ENCODE measurements at places on chromosomes 4 and X.

GRCh38 chr4:61555789-61556188 lies 355.7 kb downstream of the ADGRL3 start:
- no peak for DNase-seq

DNA sequence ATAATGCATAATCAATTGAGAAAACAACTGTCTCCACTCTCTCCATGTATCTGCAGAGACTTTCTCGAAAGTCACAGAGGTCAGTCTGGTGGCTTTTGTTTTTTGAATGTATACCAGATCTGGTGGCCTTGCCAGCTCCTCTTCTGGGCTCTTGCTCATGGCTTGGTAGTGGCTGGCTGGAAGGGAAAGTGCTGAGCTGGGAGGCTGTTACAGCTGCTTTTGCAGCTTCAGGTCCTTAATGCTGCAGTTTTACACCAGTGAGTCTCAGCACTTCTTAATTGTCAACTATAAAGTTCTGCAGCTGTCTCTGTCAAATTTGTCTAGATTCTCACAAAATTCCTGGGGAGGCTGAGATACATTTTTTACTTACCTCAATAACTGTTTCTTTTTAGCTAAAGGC lies 390.0 kb downstream of the GRXCR1 start:
- no peak for DNase-seq

- DNase-seq: no peak
These were observed 68.1 kb downstream of the DIAPH2 start for GRCh38 chrX:96752781-96753180.

- no peak for DNase-seq
These were observed 124.3 kb downstream of the RAB28 start for GRCh38 chr4:13359809-13360208.

GRCh38 chr4:186029571-186030398 lies 39.2 kb upstream of the TLR3 start:
- peak; percentile 94 for DNase-seq

- DNase-seq: no peak
These were observed 29.3 kb downstream of the FAM199X start for GRCh38 chrX:104195489-104196084.

DNA sequence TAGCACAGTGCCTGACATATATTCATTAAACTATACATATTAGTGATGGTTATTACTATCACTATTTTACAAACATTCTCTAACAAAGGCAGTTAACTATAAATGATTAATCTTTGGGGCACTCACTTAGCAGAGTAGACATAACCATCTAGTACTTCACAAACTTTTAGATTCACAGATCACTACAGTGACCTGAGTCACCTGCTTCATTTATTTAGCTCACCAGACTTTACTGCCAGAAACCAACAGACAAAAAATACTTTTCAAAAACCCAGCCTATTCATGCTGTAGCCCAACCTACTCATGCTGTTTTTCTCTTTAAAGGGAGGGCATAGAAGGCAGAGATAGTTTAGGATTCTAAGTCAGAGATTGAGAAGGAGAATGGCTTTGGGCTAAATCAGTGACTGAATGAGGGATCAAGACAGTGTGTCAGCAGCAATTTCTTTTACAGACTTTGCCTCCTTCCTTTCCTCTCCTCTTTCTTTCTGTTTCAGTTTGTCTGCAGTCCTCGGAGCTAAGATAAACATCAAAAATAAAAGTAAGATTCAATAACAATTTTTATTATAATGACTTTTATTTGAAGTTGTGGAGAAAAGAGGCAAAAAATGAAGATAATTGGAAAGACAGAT lies 34.7 kb upstream of the PDE5A start:
- DNase-seq: no peak

DNA sequence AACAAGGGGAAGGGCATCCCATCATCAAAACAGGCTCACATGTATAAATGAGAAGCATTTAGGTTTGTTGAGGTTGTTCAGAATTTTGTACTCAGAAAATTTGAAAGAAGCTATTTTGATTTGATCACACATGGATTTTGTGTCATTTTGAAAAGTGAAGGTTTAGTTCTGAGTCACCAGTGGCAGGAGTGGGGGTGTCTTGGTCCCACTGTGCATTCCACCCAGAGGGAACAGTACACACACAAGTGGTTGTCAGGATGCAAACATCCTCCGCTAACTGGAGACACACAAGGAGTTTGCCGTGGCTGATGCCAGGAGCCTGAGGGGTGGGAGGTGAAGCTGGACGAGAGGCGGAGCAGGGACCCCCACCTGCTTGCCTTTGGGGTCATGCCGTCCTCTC lies 198.2 kb upstream of the PSAPL1 start:
- DNase-seq: no peak

- no peak for DNase-seq
These were observed 230.8 kb downstream of the PCDH10 start for GRCh38 chr4:133379681-133380438.

GRCh38 chr4:38109896-38110295 lies 149.7 kb downstream of the PTTG2 start:
- DNase-seq: no peak

GRCh38 chrX:23062359-23062758 lies 62.6 kb downstream of the DDX53 start:
- no peak for DNase-seq

DNA sequence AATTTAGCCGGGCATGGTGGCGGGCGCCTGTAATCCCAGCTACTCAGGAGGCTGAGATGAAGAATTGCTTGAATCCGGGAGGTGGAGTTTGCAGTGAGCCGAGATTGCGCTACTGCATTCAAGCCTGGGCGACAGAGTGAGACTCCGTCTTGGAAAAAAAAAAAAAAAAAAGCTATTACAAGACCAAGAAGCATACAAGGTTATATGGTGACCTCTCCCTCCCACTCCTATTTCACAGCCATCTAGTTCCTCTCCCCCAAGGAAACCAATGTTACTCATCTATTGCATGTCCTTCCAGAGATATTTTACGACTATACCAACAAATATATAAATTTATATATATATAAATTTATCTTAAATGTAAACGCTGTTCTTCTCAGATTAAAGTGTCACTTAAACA lies 3.2 kb downstream of the SLC9A7 start:
- DNase-seq: no peak

DNA sequence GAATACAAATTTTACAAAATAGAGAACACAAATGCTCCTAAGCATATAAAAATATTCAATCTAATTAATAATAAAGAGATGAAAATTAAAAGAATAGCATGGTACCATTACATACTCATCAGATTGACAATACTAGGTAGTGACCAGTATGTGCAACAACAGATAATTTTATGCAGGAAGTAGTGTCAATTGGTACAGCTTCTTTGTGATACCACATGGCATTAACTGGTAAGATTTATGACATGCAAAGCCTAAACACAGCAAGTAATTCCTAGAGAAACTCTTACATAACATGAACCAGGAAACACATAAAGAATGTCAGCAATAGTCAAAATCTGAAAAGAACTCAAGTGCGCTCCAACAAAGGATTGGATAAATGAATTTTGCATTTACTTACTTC lies 26.3 kb downstream of the CXCL2 start:
- no peak for DNase-seq

DNA sequence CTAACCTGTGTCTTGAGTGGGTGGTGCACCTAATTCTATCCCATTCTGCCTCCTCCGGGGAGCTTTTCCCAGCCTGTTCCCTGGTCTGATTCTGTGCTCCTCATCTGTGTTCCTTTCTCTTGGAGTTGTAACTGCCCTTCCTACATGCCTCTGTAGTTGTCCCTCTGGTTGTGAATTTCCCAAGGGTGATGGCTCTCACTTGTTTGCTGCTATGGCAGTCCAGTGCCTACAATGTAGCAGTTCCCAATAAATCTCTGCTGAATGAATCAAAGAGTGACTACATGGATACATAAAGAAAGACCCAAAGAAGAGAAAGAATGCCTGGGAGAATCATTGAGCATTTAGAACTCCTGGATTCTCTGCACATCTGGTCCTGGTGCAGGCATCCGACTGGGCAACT lies 141.6 kb downstream of the HS3ST1 start:
- DNase-seq: no peak

- DNase-seq: no peak
These were observed 203.5 kb upstream of the DIPK2B start for GRCh38 chrX:45404206-45404605.

DNA sequence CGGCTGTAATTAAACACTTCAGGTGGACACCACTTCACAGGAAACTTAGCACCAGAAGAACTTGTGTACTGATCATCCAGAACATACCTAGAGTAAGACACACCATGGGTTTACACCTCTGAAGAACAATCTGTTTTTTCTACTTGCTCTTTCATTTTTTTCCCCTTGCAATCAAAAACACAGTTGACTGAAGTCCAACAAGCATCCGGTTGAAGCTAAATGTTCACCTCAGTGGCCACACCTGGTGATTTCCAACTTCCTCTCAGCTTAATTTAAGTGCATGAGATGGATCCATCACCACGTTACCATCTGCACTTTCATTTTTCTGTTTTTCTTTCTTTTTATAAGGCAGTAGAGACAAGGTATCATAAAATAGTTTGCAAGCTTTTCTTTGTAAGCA lies 4.9 kb upstream of the TXK start:
- no peak for DNase-seq

DNA sequence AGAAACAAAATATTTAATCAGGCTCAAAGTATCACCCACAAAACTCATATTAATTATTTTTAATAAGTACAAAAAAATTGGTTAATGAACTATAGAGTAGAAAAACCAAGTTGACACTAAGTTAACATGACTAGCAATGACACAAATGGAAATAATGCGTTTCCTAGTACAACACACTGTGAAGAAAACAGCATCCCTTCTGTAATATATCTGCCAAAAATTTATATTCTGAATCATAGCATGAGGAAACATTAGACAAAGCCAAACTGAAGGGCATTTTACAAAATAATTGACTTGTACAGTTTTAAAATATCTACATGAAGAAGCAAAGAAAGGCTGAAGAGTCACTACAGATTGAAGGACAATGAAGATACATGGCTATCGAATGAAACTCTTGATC lies 477.6 kb upstream of the INTU start:
- DNase-seq: no peak

DNA sequence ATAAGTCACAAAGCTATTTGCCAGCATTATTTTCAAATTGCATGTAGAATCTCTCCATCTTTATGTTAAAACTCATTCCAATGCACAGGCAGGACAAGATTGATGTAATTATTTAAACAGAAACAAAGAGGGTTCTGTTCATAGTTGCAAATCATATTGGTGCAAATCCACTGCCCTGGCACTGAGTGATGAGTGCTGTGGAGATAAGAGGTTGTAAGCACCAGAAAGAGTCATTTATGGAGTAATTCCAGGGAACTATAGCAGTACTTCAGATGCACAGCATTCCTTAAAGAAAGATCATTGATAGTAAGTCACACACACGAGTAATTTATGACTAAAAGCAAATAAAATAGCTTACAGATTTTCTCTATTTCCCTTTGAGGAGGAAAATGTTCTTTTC lies 337.7 kb upstream of the CTSO start:
- DNase-seq: no peak

- peak; percentile 65 for DNase-seq
These were observed 55.5 kb upstream of the MAGED1 start for GRCh38 chrX:51837921-51838320.

DNA sequence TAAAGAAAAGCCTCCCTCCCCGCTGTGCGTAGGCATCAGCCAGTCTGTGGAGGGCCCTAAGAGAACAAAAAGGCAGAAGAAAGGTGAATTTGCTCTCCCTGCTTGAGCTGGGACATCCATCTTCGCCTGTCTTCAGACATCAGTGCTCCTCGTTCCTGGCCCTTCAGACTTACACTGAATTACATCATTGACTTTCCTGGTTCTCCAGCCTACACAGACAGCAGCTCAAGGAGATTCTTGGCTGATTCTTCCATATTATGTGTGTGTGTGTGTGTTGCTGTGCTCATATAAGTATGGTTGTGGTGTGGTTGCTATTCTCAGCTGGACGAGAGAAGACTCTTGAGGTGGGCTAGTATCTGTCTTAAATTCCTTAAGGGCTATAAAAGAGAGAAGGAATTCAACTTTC lies 35.5 kb upstream of the CD99L2 start:
- no peak for DNase-seq

DNA sequence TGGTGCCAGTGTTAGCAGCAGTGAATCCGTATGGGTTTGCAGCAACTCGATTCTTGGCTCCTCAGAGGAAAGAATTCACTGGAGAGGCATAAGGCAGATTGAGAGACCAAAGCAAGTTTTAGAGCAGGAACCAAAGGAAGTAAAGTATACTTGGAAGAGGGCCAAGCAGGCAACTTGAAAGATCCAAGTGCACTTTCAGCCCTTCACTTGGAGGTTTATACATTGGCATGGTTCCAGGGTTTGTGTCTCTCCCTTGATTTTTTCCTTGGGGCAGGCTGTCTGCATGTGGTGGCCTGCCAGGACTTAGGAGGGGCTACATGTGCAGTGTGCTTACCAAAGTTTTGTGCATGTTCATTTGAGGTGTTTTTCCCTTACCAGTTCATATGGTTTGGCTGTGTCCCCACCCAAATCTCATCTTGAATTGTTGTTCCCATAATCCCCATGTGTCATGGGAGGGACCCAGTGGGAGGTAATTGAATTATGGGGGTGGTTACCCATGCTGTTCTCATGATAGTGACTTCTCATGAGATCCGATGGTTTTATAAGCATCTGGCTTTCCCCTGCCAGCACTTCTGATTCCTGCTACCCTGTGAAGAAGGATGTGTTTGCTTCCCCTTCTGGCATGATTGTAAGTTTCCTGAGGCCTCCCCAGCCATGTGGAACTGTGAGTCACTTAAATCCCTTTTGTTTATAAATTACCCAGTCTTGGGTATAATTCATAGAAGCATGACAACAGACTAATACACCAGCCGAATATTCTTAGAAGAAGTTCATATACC lies 86.2 kb upstream of the TSPAN5 start:
- no peak for DNase-seq

DNA sequence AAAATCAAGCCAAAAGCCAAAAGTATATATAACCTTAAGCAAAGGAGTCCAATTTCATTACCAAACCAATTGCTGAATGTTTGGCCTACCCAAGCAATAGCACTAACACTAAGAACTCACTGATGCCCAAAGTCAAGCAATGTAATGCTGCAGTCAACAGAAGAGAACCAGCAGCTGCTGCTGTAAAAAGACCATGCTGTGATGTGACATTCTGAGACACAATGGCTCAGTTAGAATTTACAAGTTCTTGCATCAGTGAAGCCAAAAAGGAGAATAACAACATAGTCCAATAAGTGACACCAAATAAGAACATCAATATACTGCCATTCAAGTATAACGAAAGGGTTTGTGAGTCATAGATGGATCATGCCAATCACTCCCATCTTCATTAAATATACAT lies 514.0 kb upstream of the DIAPH2 start:
- no peak for DNase-seq

DNA sequence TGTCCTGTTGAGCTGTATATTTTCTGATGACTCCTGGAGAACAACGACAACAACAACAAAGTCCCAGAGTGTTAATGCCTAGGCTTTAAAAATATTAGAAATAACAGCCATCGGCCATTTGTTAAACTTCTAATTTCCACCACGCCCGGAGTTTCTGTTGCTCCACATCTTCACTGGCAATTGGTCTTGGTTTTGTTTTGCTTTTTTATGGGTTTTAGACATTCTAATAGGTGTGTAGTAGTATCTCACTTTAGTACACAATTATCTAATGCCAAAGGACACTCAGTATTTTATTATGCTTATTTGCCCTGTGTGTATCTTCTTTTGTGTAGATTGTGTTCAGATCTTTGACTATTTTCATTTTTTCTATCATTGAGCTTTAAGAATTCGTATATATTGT lies 5.0 kb downstream of the MAGEA12 start:
- DNase-seq: no peak

- no peak for DNase-seq
These were observed 82.9 kb upstream of the EXOC1L start for GRCh38 chr4:55736605-55737183.
